ENCODE measurements at places on chromosomes 13 and 19. TPM values are rescaled to one million over a fixed set of nuclear protein-coding genes. Genes with fewer than 3 reads are reported as not detected.

DNA sequence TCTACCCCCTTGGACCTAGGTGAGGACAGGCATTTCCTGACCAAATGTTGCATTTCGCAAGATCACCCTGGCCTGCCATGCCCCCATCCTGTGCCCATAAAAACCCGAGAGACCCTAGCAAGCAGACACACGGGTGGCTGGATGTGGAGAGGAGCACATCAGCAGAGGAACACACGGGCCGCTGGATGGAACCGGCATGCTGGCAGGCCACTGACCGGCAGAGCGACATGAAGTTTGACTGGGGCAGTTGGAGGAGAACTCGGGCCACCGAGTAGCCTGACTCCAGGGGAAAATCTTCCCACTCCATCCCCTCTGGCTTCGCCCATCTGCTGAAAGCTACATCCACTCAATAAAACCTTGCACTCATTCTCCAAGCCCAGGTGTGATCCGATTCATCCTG is 329.3 kb downstream of the FGF9 start:
- no peak for DNase-seq

- no peak for DNase-seq
Measured at GRCh38 chr19:21608571-21608970, 103.2 kb downstream of the ZNF429 start.

The ZNF99 gene
- polyA plus RNA-seq: 1.9 TPM

GRCh38 chr19:55308281-55308680 is 16.9 kb downstream of the TMEM150B start:
- no peak for DNase-seq

- DNase-seq: no peak
Measured at GRCh38 chr19:16415806-16416205, 56.0 kb downstream of the EPS15L1 start.

GRCh38 chr13:108742701-108743451 is 113.5 kb downstream of the MYO16 start:
- no peak for DNase-seq

GRCh38 chr13:95479731-95480130 is 72.8 kb upstream of the CLDN10 start:
- no peak for DNase-seq

The WDFY2 gene
- polyA plus RNA-seq: 19.8 TPM

The C5AR1 gene
- 6.8 TPM for polyA plus RNA-seq

The RFPL4A gene
- not detected for polyA plus RNA-seq

All from left kidney (tissue), 8 donors.